ENCODE measurements at places on chromosomes 16 and 17. TPM values are rescaled to one million over a fixed set of nuclear protein-coding genes. Genes with fewer than 3 reads are reported as not detected.

- DNase-seq = no peak
Measured at GRCh38 chr16:17082095-17082882, 388.5 kb downstream of the XYLT1 start.

FNDC8 gene
- total RNA-seq = not detected

KIF18B gene
- total RNA-seq = 0.74 TPM

TMEM11 gene
- total RNA-seq = 30.2 TPM

FOXF1 gene
- 26.0 TPM for total RNA-seq

PIK3R5 gene
- total RNA-seq = 10.6 TPM

CDH16 gene
- total RNA-seq = 0.25 TPM

TGFB1I1 gene
- total RNA-seq = 114 TPM

- no peak for DNase-seq
Measured at GRCh38 chr17:39719563-39720355, 10.6 kb downstream of the MIEN1 start.

- no peak for DNase-seq
Measured at GRCh38 chr16:896261-897199, 74.3 kb downstream of the LMF1 start.

NPIPB9 gene
- total RNA-seq = not detected

DNA sequence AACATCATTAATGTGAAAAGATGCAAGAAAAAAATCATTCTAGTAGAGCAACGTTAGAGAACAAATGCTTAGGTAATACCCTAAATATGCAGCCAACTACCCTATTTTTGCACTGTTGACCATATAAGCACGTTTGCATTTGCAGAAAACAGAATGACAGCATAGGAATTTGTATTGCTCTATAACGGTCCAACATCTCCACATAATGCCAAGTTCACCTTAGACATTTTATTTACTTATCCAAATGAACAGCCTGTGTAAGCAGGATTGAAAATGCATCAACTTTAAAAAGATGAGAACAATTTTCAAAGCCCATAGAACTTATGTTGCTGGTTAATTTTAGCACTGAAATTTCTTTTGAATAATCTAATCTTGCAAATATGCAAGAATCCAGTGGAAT is 19.1 kb upstream of the RSL1D1 start:
- DNase-seq = no peak

Measured in vagina (tissue), 2 donors.